ENCODE measurements at places on chromosomes 5 and 9.

DNA sequence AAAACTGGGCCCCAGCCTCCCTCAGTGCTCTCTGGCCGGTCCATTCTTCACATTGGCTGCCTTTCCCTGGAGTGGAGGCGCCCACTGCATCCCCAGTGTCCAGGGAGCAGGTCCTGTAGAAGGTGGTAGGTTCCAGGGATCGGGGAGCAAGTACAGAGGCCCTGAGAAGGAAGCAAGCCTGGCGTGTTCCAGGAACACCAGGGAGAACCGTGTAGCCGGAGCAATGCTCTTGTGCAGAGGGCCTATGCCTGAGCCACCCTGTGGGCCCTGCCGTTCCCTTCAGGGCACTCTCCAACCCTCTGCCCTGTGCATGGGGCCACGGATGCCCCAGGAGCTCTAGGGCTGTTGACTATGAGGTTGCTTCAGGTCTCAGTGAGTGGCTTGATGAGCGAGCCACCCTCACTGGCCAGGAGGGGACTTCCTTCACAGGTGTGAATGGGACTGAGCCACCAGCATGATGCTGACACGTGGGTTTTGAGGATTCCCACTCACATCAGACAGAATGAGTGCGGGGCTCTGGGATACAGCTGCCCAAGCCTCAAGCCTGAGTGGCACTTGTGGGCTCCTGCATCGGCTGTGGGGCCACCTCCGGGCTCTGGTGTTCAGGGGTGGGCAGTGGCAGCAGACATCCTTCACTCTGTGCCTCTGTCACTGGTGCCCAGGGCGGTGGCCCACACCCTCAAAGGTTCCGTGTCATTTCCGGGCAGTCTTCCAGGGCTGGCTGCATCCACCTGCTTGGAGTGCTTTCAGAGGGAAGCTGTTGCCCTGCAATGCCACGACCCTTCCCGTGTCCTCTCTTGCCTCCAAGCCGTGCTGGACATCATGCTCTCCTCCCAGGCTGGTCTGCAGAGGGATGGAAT lies 54.4 kb downstream of the ADAMTS2 start:
- no peak for DNase-seq

GRCh38 chr9:132651259-132651658 lies 18.5 kb downstream of the DDX31 start:
- no peak for DNase-seq

- DNase-seq, result no peak
These were observed 132.2 kb downstream of the ZNF354C start for GRCh38 chr5:179192185-179192890.

DNA sequence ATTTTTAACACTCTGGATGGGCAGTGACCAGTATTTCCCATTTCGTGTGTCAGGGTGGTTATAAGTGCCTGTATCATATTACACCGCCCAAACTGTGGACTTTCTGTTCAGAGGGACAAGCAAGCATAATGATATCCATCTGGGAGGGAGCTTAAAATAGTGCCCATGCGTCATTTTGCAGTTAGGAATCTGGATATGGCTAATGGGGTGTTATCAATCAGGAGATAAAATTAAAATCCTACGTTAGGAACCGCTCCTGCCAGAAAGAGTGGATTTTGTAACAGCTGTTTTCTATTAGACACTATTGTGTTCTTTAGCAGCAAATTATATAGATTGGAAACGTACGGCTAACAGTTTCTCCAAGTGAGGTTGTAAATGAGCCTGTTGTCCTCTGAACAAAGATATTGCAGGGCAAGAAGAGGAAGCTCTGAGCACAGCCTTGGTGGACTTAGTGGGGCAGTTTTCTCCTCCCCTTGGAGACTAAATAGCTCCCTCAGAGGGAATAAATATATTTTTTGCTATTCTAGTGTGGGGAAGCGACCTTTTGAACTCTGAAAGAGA lies 160.4 kb downstream of the SPATA31D1 start:
- DNase-seq, result no peak

DNA sequence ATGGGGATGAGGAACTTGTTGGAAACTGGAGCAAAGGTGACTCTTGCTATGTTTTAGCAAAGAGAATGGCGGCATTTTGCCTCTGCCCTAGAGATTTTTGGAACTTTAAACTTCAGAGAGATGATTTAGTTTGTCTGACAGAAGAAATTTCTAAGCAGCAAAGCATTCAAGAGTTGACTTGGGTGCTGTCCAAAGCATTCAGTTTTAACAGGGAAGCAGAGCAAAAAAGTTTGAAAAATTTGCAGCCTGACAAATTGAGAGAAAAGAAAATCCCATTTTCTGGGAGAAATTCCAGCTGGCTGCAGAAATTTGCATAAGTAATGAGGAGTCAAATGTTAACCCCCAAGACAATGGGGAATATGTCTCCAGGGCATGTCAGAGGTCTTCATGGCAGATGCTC lies 682.3 kb upstream of the ST8SIA4 start:
- DNase-seq, result no peak

GRCh38 chr5:169022718-169023117 lies 278.2 kb downstream of the SLIT3 start:
- no peak for DNase-seq
